ENCODE measurements at places on chromosomes 11 and 22.

- DNase-seq, result no peak
Measured at GRCh38 chr11:95592471-95592870, 197.1 kb downstream of the FAM76B start.

DNA sequence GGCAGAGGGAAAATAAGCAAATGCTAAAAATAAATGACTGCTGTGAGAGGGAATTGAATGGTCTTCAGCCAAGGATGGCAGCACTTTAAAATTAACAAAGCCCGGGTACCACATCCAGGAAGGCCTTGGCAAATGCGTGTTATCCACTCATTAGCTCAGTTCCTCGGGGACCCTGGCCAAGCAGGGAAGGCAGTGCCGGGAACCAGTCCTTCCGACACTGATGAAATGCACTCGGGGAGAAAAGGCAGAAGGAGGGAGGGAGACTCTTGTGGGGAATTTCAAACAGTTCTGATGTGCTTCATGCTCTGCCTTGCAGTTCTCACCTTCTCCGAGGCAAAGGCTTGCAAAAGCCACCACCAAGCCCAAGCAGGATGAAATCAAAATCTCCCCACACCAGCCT lies 38.3 kb downstream of the CLPB start:
- no peak for DNase-seq

DNA sequence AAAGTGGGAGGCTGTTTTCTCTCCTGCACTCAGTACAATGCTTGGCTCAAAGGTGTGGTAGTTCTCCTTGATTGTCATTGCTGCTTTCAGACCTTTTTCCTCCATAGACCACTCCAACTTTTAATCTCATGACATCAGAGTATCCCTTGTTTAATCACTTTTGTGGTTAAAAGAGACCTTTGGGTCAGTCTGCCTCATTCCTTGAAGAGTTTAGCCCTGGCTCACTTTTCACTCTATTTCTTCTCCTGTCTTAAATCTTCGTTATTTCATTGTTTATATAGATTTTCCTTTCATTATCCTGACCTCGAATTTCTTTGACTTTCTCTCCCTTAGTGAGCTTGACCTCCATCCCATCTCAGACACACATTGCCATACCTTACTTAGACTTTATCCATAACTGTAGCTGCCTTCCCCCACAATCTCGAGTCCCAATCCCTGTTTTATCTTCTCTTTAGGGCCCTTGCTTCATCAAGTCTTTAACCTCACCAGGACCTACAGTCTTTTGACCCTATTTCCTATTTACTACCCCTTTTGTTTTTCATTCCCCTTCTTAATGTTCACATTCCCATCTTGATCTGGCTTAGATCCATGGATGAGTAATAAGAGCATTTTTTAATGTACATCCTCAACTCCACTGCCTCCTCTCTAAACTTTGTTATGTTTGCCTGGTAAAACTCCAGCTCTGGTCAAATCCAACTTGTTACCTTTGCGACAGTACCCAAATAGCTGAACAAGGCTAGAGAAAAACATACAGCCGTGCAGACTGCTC lies 9.5 kb downstream of the ATXN10 start:
- DNase-seq, result no peak

GRCh38 chr11:65810046-65810868 lies 23.4 kb downstream of the OVOL1 start:
- DNase-seq, result peak; percentile 20

GRCh38 chr22:17443405-17444203 lies 74.3 kb downstream of the CECR2 start:
- no peak for DNase-seq

- DNase-seq, result no peak
Measured at GRCh38 chr11:76831686-76832310, 28.9 kb upstream of the ACER3 start.

DNA sequence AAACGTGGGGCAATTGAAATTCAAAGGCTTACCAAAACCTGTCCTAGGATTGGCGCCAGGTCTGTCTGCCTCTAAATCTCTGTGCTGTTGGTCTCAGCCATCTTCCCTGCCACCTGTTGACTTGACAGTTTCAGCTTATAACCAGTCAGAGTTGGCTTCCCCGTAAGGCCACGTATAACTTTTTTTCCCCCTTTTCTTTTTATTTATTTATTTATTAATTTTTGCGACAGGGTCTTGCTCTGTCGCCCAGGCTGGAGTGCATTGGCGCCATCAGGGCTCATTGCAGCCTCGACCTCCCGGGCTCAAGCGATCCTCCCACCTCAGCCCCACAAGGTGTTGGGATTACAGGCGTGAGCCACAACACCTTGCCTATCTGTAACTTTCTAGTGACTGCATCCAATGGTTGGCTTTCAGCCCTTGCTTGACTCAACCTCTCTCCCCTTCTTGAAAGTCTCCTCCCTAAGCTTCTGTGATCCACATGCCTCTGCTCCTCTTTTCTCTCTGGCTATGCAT lies 1.4 kb upstream of the SYVN1 start:
- DNase-seq, result no peak

DNA sequence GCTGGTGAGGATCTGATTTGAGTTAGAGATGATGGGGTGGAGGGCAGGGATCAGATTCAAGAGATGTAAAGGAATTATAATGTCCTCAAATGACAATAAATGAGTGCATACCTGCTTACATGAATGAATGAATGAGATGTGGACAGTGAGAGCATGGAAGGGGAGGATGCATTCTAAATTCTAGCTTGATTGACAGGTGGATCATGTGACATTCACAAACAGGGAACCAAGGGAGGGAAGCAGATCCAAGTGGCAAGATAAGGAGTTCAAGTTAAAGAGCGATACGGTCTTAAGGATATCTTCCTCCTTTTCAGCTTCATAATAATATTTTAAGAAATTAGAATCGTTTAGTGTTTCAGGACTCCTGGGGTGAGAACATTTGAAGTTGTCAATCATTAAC lies 170.5 kb upstream of the TBCEL start:
- DNase-seq, result no peak

GRCh38 chr11:117589063-117589462 lies 208.0 kb downstream of the DSCAML1 start:
- no peak for DNase-seq

DNA sequence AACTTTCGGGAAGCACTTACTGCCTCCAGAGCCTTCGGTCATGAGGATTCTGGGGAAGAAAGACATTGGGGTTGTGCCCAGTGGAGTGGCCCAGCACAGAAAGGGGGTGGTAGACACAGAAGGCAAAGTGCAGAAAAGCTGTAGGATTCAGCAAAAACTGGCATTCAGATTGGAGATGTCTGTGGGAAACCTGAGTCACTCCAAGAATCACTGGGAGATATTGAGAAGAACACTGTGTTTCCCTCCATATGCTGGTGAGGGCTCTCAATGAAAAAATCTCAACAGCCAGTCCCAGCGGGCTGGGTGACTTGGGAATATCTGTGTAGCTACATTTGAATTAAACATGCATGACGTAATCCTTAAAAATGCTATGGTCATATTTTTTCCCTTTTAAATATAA lies 61.2 kb upstream of the RCN1 start:
- no peak for DNase-seq

- no peak for DNase-seq
Measured at GRCh38 chr11:95674657-95675358, 114.8 kb downstream of the FAM76B start.

DNA sequence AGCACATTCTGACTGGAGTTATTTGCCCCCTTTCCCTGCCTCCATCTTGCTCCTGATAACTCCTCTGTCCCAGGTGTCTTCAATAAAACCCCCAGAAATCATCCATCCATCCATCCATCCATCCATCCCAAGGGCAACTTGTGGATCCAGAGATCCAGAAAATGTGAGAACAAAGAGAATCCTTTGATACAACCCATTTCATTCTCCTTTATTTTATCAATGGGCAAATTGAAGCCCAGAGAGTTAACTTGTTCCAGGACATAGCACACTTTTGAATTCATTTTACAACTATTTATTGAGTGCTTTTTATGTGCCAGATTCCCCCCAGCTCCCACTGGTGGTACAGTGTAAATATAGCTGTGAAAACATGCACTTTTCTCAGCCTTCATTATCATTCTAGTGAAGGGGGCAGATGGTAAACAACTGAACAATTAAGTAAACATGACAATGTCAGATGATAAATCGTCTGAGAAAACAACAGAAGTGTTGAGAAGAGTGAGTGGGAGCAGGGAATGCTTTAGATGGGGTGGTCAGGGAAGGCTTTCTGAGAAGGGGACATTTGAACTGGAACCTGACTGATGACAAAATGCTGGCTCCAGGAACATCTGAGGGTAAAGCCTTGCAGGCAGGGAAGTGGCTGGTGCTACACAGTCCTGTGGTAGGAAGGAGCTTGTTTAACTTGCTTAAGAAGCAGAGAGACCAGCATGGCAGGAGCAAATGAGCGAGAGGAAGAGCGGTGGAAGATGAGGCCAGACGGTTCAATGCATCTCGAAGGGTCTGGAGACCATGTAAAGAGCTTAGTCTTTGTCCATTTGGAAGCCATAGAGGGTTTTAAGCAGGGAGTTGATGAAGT lies 80.0 kb upstream of the TIMP3 start:
- DNase-seq, result no peak

GRCh38 chr22:45008186-45008681 lies 1.6 kb downstream of the PHF21B start:
- no peak for DNase-seq

- DNase-seq, result no peak
Measured at GRCh38 chr22:33142282-33143055, 84.3 kb upstream of the SYN3 start.

DNA sequence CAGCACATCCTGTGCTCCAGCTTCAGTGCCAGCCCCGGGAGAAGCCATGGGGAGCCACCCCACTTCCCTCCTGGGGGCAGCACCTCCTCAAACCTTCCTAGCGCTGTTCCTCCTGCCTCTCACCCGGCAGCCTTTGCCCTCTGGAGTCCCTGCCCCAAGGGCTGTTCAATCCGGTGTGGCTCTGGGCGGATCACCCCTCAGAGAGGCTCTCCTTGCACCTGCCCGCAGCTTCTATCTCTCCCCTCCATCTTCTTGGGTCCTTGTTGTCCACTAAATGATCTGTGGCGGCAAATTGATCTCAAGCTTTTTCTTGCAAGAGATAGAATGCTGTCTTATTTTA lies 18.1 kb upstream of the CDKN1C start:
- DNase-seq, result no peak

- no peak for DNase-seq
Measured at GRCh38 chr11:97332271-97332670, 942.5 kb downstream of the JRKL start.

DNA sequence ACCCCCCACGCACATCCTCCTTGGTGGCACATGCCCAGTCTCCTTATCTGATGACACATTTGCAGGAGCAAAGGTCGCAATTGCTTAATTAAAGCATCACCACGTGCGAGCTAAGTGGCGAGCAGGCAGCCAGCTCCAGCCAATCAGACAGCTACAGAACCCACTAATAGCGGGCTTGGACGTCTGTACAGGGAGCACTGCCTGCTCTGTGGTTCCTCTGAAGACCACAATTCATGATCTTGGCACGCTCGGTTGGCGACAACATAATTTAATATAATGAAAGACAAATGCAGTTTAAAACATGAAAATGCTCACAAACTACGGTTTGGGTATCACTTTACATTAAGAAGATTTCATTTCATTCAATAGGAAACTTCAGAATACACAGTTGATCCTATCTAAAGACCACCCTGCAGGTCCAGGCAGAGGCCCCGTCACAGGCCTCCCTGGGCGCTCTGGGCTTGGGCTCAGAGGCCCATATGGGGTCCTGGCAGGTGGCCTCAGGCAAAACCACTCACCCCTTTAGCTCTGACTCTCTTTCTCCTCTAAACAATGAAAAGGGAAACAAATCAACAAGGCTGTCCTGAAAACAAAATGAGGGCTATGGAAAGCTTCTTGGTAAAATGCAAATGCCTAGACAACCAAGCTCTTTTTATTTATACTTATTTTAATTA lies 10.4 kb downstream of the PACSIN2 start:
- DNase-seq, result no peak

- no peak for DNase-seq
Measured at GRCh38 chr11:130865091-130865773, 51.0 kb downstream of the SNX19 start.

DNA sequence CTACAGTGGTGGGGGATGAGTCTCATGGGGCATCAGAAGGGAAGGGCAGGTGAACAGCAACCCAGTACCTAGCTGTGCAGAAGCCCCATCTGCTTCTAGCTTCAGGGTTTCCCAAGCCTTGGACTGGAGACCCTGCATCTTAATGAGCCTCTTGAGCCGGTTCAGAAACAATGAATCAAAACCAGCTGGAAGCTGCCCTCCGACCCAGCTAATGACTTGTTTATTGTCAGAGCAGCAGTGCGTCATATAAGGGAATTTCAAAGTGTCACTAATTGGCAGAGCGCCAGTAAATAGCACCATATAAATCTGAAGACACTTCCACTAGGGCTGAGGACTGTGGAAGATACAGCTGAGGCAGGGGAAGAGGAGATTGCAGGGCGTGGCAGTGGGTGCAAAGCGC lies 57.5 kb downstream of the RPUSD4 start:
- no peak for DNase-seq

- no peak for DNase-seq
Measured at GRCh38 chr22:47065756-47066615, 303.5 kb downstream of the TBC1D22A start.

GRCh38 chr11:18193010-18193409 lies 20.4 kb downstream of the MRGPRX4 start:
- no peak for DNase-seq

DNA sequence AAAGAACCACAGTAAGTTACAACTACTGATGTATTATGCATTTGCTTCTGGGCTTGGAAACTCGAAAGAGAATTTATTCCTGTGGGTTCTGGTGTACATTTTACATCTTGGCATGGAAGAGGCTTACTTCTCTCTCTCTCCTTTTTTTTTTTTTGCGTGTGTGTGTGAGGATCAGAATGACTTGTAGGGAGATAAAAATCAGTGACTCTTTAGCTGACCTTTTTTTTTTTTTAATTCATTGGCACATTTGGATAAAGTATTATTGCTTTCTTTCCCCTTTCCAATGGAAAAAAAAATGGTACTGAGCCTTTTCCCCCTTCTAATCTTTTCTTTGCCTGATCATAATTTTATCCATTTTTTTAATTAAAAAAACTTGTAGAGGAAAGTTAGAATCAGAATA lies 43.5 kb downstream of the EXT2 start:
- DNase-seq, result no peak

DNA sequence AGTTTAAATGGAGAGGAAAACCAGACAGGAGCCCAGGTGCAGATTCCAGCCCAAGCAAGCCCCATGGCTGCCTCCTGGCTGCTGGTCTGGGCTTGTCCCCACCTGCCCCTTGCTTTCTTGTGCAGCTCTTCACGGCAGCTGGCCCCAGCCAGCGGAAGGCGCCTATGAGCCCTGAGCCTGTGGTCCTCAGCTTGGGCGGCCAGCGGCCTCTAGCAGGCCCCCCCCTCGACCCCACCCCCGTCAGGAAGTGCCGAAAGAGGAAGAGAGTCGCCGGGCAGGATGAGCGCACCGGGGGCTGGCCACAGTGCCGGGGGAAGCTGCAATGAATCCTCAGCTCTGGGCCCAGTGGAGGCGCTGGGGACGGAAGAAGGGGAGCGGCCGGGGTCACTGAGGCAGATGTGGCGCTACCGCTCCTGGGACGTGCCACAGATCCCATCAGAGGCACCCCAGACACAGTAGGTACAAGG lies 2.1 kb upstream of the DGKZ start:
- DNase-seq, result no peak

DNA sequence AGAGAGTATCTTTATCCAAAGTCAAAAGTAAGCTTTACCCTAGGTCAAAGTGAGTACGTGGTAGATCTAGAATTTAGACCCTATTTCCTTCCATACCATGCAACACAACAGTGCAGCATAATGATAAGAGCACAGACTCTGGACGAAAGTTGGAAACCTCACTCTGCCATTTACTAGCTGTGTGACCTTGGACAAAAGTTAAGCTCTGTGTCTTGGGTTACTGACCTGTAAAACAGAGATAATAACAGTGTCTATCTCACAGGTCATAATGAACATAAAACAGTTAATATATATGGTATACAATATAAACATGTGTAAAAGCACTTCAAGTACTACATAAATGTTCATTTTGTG lies 13.6 kb upstream of the CHRNA10 start:
- no peak for DNase-seq

Measured in central memory CD4-positive, alpha-beta T cell (primary cell).